ENCODE measurements at places on chromosomes 6 and 20.

GRCh38 chr20:2763186-2763585 is 37.2 kb downstream of the CPXM1 start:
- DNase-seq = no peak

DNA sequence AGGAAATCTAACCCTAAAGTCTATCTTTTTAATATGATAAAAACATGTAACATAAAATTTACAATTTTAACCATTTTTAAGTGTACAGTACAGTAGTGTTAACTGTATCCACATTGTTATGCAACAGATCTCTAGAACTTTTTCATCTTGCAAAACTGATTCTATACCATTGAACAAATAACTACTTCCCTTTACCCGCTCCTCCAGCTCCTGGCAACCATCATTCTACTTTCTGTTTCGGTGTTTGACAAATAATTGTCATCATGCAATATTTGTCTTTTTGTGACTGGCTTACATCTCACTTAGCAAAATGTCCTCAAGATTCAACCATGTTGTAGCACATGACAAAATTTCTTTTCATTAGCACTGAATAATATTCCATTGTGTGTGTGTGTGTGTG is 203.2 kb downstream of the SIM1 start:
- no peak for DNase-seq

- DNase-seq = no peak
These were observed 64.8 kb downstream of the GRIK2 start for GRCh38 chr6:101458336-101458735.

GRCh38 chr20:62800314-62801259 is 4.0 kb upstream of the OGFR start:
- DNase-seq = no peak

GRCh38 chr6:24855395-24856245 is 56.9 kb upstream of the ARMH2 start:
- DNase-seq = peak; percentile 78

- no peak for DNase-seq
These were observed 155.4 kb downstream of the DLL1 start for GRCh38 chr6:170135461-170135820.

Data from muscle of back (tissue), 13 donors.